ENCODE measurements at places on chromosomes 6 and 20. TPM values are rescaled to one million over a fixed set of nuclear protein-coding genes. Genes with fewer than 3 reads are reported as not detected.
A peak's percentile ranks its signal among the peaks of the same experiment; 100 is the strongest.

RNF144B gene
- total RNA-seq = not detected

BAK1 gene
- 11.5 TPM for total RNA-seq

KIAA0408 gene
- 110 TPM for total RNA-seq

DNA sequence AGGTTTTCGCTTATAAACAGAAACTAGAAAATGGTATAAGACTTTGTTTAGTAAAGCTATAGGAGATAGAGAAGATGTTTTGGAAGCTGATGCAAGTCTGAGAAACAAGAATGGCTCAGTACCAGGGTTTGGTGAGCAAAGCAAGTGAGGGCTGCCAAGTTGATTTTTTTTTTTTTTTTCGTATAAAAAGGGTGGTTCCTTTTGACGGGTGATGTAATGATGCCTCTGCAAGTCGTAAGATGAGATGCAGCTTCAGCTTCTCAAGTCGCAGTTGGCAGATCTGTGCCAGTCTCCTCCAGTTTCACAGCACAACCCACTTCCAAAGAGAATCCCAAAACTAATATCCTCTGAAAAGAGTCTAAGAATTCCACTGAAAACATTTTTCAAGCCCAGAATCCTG, 252.8 kb upstream of the CDH4 start:
- DNase-seq = no peak

DNA sequence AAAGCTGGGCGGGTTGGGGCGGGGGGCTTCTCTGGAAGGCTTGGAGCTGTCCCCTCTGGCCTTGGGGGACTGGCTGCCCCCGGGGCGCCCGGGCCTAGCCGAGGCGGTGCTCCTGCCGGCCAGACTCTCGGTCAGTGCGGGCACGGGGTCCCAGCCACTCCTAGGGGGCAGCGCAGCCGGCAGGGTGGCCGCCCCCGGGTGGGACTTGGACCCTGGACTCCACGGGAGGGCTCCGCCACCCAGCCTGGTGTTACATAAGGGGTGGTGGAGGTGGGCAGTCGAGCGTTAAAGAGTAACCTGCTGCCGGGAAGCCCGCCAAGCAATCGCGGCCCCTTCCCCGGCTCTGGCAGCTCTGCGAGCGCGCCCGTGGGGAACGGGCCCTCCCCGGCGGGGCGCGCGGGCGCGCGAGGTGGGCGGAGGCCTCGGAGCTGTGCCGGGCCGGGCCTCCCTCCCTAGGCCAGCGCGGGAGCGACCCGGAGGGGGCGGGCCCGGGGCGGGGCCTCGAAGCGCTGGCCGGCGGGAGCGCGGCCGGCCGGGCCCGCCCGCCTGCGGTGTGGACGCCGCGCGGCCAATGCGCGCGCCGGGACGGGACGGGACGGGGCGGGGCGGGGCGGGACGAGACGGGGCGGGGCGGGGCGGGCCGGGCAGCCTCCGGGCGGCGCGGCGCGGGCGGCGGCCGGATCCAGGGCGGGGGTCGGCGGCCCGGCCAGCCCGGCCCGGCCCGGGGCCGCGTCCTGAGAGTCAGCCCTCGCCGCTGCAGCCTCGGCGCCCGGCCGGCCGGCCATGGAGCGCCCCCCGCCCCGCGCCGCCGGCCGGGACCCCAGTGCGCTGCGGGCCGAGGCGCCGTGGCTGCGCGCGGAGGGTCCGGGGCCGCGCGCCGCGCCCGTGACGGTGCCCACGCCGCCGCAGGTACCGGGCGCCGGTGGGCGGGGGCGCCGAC, at the start of gene SLC2A4RG:
TSS of gene SLC2A4RG (plus strand) at position 647 of the 940 bp plus-strand sequence. CDS start at position 784, 137 bp downstream.
- peak; percentile 76 for DNase-seq

DNA sequence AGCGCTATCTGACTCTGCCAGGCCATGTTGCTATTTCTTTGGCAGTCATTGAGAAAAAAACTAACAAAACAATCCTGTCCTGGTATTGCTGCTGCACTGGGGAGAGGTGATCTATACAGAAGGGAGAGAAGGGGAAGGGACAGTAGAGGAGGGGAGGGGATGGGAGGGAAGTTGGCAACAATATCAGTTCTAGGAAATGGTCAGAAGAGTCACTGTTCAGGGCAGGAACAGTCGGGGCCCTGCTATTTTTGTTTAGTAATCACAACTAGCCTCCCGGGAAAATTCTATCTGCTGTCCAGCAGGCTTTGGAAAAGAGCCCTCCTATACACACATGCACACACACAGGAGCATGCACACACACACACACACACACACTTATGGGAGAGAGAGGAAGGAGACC, 142.3 kb upstream of the CARMIL1 start:
- no peak for DNase-seq

GRCh38 chr20:19699180-19699971, 58.7 kb upstream of the RIN2 start:
- DNase-seq = no peak

- DNase-seq = no peak
Observed at GRCh38 chr20:49344975-49345374, 67.1 kb upstream of the ZNFX1 start.
